Tongue (tissue), 3 donors: ENCODE measurements at places on chromosomes 6 and 20.

DNA sequence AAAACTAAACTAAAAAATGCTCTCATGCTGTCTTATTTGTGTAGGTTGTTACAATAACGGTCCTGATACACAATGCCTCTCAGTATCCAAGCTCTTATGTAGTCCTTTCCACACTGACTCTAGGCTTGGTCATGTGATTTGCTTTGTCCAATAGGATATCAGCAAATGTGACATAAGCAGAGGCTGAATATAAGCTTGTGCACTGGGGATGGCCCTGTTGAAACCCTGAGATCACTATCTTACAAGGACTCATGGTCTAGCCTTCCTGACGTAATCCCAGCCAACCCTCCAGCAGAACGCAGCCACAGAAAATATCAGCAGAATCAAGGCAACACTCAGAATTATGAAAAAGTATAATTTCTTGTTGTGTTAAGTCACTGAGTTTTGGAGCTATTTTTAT lies 145.1 kb upstream of the CCN2 start:
- no peak for DNase-seq

- peak; percentile 76 for DNase-seq
These were observed at the start of gene BEND6 for GRCh38 chr6:56954403-56955170. BEND6 (plus strand) TSS chr6:56955107; CDS start chr6:56981811, 26,704 bp downstream.

- no peak for DNase-seq
These were observed 718.9 kb downstream of the EPHA7 start for GRCh38 chr6:92700411-92700810.

DNA sequence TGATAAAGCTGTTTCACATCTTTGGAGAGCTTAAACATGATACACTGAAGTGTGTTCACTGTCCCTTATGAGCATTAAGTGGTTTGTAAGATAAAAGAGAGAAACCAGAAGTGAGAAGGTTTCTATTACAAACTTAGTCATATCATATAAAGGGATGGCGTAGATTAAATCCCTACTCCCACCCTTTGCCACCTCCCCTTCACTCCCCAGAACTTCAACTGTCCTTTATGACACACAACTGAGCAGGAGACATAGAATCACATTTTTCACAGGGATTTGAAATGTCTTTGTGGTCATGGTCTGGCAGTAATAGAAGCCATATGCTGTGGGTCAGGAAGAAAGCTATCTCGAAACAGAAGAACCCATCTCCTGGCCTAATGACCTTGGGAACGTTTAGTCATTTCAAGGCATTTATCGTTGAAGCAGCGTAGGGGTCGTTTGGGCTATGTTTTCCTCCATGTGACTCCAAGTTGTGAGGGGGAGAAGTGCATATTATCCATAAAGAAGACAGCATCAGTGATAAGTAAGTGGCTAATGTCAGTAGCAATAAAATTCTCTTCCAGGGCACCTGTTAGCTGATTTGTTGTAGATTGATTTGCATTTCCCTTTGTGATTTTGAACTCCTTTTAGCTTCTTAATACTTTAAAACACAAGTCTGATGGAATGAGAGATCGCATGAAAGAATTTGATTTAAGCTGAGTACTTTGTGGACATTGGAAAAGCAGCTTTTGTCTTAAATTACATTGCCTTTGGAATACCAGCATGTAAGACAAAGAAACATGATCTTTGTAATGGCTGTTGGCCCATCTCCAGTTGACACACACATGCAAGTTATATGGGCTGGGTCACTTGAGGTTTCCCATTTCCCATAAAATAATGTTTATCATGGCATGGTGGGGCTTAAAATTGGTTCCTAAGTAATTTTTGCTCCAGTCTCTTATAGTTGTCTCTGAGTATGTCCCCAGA lies 501.5 kb upstream of the FLRT3 start:
- DNase-seq = peak; percentile 78

DNA sequence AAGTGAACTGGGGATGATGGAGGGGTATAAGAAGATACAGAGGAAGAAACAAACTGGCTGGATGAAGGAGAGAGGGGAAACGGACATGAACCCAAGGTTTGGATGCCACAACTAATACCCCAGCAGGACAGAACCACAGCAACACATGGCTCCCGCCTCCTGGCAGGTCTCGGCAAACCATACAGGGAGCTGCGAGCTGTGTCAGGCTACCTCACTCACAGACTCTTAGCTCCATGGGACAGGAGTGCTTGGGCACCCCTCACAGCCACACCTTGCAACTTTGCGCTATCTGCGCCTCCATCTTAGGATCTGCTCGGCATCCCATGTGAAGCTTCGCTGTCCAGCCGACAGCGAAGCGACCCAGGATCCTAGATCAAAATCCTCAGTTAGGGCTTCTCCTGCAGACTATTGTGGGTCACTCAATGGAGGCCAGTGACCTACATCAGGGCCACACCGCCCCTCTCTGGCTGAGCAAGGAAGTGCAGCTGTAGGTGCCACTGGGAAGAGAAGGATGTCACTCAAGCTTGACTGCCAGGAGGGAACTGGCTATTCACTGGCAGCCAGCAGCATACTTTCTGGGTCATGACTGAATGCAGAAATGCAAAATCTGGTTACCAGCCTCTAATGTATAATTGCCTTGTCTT lies 174.4 kb upstream of the RIN2 start:
- DNase-seq = peak; percentile 64

GRCh38 chr6:75282706-75283105 lies 1.9 kb downstream of the TMEM30A start:
- no peak for DNase-seq

DNA sequence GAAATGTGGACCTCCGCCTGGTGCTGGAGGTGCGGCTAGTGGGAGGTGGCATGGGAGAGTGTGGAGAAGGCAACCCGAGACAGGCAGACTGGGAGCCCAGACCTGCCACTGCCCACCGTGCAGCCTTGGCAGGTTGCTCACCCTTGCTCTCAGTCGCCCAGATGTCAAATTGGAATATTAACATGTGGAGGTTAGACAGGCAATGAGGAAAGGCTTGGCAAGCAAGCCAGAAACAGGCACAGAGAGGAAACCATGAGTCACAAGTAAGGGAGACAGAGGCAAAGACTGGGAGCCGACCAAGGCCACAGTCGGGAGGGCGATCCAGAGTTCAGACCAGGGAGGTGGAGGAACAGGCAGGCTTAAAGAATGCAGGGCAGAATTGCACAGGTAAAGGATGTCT lies 178.2 kb downstream of the FOXC1 start:
- DNase-seq = no peak

DNA sequence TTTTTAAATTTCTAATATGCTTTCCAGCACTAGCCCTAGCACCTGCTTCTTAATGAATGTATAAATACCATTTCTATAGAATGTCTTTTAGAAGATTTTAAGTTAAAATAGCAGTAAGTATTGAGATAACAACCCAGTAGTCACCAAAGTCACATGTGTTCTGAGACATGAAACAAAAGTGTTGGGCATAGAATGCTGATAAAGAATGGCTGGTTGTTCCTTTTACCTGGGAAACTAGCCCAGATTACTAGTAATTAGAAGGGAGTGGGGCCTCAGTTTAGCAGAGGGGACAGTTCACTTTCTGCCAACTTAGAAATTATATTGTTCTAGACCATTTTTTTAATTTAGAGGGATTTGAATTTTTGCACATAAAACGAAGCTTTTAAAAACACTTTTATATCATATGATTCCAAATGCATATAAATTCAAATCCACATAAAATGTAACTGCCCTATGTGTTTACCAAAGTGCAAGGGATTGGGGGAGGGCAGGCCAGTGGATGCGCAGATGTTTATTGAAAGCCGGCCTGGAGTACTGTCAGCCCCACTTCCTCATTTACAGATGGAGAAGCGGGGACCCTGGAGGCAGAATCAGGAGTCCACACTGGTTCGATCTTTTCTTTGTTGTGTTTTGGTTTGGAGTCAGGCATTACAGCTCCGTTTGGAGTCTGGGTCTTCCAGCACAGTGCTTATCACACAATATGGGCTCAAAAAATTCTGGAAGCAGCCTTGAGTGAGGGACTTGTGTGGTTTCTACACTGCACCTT lies 139.8 kb downstream of the ZDHHC14 start:
- DNase-seq = no peak

DNA sequence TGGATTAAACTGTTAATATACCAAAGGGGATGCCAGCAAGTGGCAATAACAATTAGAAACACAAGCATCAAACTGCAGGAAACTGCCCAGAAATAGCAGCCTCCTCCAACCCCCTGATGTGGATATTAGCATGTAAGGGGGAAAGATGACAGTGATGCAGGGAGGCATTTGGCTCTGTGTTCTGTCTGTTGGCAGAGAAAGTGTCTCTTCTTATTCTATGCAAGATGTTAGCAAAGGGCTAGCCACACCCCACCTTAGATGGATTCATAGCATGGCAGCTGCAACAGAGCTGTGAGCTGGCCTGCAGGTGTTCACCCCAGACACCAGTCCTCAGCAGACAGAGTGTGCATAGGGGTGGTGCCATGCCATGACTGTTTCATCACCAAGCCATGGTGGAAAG lies 38.0 kb downstream of the SCP2D1 start:
- DNase-seq = no peak

- no peak for DNase-seq
These were observed 3.5 kb upstream of the CDYL start for GRCh38 chr6:4772750-4773149.

DNA sequence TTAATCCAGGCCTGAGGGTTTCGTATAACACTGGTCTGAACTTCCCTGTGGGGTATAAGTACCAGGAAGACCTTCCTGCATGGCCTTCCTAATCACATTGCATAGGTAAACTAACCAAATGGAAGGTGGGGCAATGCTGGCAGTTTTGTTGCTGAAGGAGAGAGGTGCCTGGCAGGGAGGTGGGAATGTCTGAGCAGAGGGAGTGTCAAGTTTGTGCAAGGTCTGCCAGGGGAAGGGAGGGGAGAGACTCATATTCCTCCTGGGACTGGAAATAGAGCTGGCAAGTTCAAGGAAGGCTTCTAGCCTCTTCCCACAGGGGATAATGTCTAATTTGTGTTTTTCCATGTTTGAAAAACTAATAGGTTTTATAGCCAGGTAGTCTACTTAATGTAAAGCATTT lies 70.6 kb downstream of the HDDC2 start:
- DNase-seq = no peak

GRCh38 chr6:167113935-167114910 lies 8.7 kb upstream of the CCR6 start:
- DNase-seq = no peak

GRCh38 chr6:46849361-46849690 lies 56.1 kb downstream of the MEP1A start:
- no peak for DNase-seq

GRCh38 chr20:61859767-61860166 lies 205.9 kb downstream of the TAF4 start:
- no peak for DNase-seq

- peak; percentile 86 for DNase-seq
These were observed at the start of gene MICA for GRCh38 chr6:31403283-31404060. MICA (plus strand) TSS chr6:31403595; CDS start chr6:31403633, 38 bp downstream.

DNA sequence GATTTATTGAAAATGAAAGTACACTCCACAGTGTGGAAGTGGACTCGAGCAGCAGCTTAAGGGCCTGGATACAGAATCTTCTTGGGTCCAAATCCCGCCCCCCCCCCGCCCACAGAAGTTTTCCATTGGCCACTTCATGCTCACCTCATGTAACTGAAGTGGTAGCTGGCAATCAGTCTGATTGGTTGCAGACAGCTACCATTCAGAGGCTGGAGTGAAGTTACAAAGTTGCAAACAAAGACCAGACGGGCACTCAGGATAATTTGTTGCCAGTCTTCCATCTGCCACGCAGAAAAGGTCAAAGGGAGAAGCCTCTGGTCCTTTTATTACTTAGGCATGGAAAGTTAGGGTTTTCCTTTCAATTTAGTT lies 25.8 kb upstream of the FABP7 start:
- no peak for DNase-seq

DNA sequence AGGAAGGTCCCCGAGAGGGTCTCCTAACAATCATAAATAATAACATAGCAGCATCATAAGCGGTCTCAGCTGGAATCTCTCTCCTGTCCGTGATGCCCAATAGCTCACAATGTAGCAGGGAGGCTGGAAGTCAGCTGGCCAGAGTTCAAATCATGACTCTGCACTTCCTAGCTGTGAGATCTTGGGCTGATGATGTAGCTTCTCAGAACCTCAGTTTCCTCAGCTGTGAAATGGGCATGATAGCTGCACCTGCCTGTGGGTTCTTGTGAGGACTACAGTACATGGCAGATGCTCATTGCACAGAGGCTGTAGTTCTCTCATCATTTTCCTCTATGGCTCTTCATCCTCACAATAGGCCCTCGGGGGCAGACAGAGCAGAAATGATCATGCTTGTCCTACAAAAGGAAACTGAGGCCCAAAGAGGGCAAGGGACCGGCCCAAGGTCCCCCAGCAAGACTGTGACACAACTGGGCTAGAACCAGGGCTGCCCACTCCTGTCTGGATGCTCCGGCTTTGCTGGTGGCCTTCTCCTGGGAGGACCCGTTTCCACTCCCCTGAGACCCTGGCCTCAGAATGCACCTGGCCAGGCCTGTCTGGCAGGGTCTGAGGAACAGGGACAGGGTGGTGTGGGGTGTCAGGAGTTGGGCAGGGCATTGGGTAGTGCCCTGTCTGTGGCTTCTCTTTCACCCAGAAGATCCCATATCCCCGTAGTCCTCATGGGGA lies 17.7 kb downstream of the SLC12A5 start:
- DNase-seq = no peak

DNA sequence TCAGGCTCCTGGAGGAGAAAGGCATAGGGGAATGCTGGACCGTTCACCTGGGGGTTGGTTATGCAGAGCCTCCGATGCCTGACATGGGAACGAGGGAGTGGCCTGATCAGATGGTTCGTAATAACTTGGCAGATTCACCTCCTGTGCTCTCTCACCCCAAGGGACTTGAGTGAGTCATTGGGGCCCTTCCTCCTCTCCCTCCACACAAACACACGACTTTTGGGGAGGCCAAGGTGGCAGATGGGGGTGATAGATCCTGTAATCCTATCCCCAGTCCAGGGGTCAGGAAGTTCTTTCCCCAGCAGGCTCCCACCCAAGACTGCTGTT lies 45.6 kb upstream of the ARFGEF2 start:
- no peak for DNase-seq

- DNase-seq = no peak
These were observed 27.4 kb upstream of the APCDD1L start for GRCh38 chr20:58542411-58543095.

DNA sequence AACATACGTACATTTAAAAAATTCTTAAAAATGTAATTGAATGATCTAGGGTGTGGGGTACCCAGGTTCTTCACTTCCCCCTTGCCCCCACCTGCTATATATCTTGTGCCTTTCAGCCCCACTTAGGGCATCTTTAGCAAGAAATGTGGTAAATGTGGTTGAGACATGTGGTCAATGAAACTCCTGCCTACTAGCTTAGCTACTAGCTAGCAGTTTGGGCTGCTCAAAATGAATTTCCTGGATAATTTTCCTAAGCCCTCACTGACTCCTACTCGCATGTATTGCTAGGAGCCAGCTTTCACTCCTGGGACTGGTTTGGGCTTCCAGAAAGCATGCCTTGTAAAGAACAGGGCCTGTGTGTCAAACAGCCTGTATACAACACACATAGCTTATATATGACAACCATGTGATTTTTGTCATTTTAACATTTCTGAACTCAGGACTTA lies 257.3 kb downstream of the ATXN1 start:
- DNase-seq = no peak

DNA sequence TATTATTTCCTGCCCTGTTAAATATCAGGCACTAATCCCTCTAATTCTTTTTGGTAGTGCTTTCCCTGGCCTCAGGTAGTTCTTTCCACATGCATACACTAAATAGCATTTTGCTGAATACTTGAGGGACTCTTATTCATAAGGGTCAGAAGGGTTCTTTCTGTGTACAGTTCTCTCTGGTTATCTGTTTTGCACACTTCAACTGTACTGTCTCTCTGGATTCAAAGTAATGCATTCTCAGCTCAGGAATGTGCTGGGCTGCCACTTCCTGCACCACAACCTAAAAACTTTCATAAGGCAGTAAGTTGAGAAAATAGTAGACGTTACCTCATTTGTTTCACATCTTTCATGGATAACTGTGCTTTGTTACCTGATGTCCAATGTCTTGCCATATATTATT lies 32.1 kb downstream of the C6orf141 start:
- no peak for DNase-seq
